ENCODE measurements at places on chromosomes 5 and 9.

- DNase-seq: no peak
Observed at GRCh38 chr5:143124593-143124992, 278.9 kb downstream of the NR3C1 start.

GRCh38 chr5:35183556-35183955 lies 46.7 kb downstream of the PRLR start:
- no peak for DNase-seq

GRCh38 chr9:86405926-86406325 lies 51.7 kb upstream of the TUT7 start:
- peak; percentile 84 for DNase-seq

DNA sequence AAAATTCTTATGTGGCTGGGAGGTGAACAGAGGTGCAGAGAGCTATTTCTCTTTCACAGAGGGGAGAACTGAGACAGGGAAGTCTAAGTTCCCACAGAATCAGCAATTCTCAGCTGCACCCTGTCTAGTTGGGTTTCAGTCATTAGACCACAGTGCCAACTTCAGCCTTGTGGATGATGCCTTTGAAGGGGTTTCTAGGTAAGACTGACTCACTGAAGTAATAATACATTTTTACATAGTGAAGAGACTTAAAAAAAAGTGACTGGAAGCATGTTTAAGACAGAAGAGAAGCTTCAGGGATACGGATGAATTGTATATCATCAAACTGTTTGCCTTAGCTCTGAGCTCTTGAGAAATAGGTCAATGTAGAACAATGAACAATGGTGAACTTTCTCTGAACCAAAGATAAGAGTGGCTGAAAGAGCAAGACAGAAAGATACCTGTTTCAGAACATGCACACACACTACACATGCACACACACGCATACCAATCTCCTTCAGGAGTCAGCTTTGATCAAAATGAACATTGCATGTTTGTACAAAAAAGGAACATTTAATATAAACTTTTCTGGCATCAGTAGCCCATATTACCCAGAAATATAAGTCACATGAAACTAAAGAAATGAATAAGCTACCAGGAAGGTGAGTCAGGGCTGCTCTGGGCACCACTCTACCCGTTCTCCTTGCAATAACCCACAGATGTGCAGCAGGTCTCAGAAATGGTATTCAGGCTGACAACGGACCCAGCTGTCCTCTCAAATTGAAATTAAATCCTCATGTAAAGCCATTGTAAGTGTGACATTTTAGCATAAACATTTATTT lies 12.6 kb upstream of the FYB1 start:
- no peak for DNase-seq

GRCh38 chr5:133049726-133050048 lies 2.1 kb upstream of the HSPA4 start:
- no peak for DNase-seq

- peak; percentile 42 for DNase-seq
Observed at GRCh38 chr9:116939614-116940013, 252.5 kb downstream of the TRIM32 start.

- DNase-seq: no peak
Observed at GRCh38 chr9:104802906-104803305, 39.0 kb downstream of the NIPSNAP3B start.

- DNase-seq: no peak
Observed at GRCh38 chr9:33210006-33210715, 29.8 kb upstream of the SPINK4 start.

- peak; percentile 18 for DNase-seq
Observed at GRCh38 chr5:126723643-126724042, 53.3 kb upstream of the LMNB1 start.
